ENCODE measurements at places on chromosomes 4 and X. TPM values are rescaled to one million over a fixed set of nuclear protein-coding genes. Genes with fewer than 3 reads are reported as not detected.

DNA sequence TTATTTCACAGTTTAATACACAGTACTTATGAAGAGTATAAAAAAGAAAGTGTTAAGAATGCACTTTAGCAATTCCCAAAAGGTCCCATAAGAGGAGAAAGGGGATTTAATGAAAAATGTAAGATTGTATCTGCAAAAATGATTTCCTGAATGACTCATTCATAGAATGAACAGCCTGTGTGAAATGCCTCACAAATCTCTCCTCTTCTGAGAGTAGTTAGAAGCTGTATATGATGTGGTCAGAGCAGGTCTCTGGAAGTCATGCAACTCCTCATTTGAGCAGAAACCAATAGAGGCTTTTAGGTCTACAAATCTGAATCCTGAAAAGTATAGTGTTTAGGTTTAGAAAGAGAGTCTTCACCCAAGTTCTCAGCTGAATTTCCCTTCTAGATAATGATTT lies 381.3 kb upstream of the INTU start:
- peak; percentile 63 for DNase-seq

- DNase-seq: no peak
Observed at GRCh38 chrX:1300449-1300848, 31.8 kb downstream of the CSF2RA start.

GAGE1 gene
- not detected for total RNA-seq

DKC1 gene
- total RNA-seq: 30.0 TPM

SSX5 gene
- not detected for total RNA-seq

DNA sequence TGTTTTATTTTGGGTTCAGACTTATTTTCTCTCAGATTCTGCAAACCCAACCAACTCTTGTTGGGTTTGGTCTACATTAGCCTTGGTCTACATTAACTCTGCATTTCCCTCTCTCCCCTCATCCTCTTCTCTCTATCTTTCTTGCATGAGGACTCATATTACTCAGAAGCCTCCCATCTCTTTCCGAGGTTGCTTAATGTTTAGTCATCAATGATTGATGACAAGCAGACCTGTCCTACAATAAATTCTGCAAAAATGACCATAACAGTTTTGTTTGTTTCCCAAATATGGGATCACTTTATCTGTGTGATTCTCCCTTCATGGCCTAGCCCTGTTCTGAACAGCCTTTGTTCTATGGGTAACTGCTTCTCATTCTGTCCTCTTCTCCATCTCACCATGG lies 75.2 kb downstream of the GABRB1 start:
- no peak for DNase-seq

GRCh38 chrX:17697191-17697590 lies 40.1 kb upstream of the SCML1 start:
- peak; percentile 40 for DNase-seq

FAM114A1 gene
- 318 TPM for total RNA-seq

DNA sequence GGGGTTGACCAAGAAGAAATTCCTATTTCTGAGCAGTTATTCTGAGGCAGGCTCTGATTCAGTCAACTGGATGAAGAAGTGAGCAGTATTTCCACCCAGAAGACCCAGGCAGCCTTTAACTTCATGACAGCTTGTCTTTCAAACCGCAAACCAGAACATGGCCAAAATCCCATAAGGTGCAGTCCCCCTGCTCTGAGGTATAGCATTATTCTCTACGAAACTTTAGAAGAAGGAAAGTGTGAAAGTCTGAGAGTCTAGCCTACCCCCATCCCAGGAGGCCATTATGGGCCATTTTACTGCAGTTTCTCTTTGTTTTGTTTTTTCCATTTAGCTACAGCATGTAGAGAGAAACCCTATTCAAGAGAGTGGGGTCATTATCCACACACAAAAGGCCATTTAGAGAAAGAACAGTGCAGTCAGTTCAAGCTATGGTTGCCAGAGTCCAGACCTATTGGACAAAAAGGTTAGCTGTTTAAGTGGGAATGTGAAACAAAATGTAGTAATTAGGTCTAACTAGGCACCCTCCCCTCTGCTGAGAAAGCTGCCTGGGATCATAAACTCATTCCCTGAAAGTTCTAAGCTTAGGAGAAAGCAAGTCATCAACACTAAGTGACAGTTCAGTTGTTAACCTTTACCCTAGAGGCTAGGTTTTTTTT lies 52.1 kb upstream of the RASGEF1B start:
- DNase-seq: no peak

- peak; percentile 85 for DNase-seq
Observed at GRCh38 chr4:52199574-52200338, 148.7 kb downstream of the SPATA18 start.

GRCh38 chr4:115128037-115128436 lies 14.6 kb upstream of the NDST4 start:
- DNase-seq: no peak

- DNase-seq: peak; percentile 67
Observed at GRCh38 chr4:122602277-122603142, 18.4 kb downstream of the IL21 start.

- peak; percentile 95 for DNase-seq
Observed at GRCh38 chr4:110484767-110485166, 8.8 kb downstream of the ENPEP start.

GRCh38 chr4:169147191-169147590 lies 123.6 kb downstream of the SH3RF1 start:
- peak; percentile 48 for DNase-seq

DNA sequence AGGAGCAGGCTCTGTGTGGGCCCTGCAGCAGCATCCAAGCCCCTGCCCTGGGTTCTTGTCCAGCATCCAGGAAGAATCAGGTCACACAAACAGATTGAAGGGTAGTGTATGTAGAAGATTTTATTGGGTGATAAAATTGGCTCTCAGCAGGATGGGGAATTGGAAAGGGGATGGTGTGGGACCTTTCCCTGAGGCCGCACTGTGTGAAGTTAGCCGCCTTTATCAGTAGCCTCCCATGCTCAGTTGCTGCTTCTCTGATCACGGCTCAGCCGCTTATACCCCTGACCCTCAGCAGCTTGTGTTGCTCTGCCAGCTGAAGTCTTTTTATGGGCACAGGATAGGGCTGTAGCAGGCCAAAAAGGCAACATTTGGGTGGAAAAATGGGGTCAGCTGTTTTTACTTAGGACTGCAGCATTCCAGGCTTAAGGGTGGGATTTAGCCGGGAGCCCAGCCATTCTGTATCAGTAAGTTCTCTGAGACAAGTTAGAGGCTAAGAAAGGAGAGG lies 35.2 kb upstream of the CCNG2 start:
- DNase-seq: no peak

FAM9C gene
- not detected for total RNA-seq

- DNase-seq: no peak
Observed at GRCh38 chr4:131459430-131460101, 1689.5 kb upstream of the PCDH10 start.

DNA sequence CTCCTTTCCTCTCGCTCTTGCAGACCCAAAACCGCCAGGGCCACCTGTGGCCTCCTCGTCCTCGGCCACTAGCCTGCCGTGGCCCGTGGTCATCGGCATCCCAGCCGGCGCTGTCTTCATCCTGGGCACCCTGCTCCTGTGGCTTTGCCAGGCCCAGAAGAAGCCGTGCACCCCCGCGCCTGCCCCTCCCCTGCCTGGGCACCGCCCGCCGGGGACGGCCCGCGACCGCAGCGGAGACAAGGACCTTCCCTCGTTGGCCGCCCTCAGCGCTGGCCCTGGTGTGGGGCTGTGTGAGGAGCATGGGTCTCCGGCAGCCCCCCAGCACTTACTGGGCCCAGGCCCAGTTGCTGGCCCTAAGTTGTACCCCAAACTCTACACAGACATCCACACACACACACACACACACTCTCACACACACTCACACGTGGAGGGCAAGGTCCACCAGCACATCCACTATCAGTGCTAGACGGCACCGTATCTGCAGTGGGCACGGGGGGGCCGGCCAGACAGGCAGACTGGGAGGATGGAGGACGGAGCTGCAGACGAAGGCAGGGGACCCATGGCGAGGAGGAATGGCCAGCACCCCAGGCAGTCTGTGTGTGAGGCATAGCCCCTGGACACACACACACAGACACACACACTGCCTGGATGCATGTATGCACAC lies 13.6 kb downstream of the FGFRL1 start:
- no peak for DNase-seq
